NCI-H187 (cell line): ENCODE measurements at places on chromosomes 4 and X.

- no peak for DNase-seq
Measured at GRCh38 chr4:157713342-157713741, 459.5 kb downstream of the GASK1B start.

GRCh38 chr4:54234497-54235205 lies 5.6 kb downstream of the PDGFRA start:
- no peak for DNase-seq

DNA sequence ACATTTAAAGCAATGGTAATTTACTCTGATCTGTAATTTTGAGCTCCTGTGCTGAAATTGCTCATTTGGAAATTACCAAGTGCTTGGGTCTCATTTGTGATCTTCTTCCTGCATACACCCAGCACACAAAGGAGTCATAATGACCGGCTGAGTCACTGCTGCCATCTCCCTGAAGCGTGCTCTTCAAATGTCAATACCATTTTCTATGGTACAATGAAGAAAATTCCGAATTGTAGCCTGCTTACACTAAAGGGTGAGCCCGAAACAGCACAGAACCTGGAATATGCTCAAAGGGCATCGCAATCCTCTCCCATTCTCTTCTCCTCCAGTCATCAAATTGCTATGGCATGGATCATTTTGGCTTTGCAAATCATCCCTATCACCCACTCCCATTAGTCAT lies 140.5 kb downstream of the GRIA3 start:
- DNase-seq: no peak

GRCh38 chr4:3700736-3701135 lies 65.4 kb upstream of the ADRA2C start:
- no peak for DNase-seq

GRCh38 chr4:152634110-152634760 lies 45.6 kb downstream of the TMEM154 start:
- DNase-seq: no peak

DNA sequence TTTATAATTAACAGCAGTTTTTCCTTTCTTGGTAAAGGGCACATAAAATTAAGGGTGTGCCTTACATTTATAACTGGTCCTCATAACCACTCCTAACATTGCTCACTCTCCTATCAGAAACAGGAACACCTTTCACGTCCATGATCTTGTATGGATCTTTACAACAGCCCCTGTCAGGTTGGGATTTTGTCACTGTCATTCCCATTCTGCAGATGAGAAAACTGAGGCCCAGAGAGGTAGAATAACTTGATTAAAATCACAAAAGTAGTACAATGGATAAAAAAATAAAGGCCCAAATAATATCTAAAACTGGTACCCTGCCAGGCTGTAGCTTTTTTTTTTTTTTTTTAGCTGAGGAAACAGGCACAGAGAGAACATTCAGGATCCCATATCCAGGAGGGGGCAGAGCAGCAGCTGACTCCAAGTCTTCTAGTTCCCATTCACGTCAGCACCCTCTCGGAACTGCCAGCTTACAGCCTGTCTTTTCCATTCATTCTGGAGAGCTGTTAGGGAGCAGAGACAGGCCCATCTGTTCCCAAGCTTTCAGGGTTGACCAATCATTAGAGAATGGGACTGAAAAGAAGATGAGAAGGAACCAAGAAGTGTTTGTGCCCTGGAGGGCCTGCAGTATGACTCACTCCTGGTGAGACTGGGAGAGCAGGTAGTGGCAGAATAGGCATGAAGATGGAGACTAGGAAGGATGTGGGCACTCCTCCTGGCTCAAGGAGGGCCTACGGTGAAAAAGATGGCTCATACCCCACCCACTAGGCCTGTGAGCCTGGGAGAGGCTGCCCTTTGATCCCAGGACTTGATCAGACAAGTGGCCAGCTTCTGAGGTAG lies 7.3 kb downstream of the SUV39H1 start:
- no peak for DNase-seq

DNA sequence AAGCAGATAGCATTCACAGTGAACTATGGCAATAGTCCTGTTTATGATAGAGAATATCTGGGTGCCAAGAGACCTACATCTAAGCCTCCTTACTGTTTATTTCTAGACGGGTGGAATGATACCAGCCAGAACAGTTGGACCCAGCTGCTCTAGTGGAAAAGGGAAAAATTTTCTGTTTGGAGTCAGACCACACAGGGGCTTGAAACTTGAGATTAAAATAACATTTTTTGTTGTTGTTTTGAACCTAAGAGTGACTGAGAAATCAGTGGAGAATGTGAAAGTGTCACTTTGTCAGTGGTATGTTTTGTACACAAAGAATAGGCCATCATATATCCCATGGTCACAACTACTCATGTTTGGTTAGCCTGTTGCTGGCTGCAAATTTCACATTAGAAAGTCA lies 105.7 kb downstream of the AGTR2 start:
- DNase-seq: no peak
